ENCODE measurements at places on chromosomes 13 and 19. TPM values are rescaled to one million over a fixed set of nuclear protein-coding genes. Genes with fewer than 3 reads are reported as not detected.

Gene ZNF208
- not detected for total RNA-seq

Gene IZUMO2
- total RNA-seq, result not detected

Gene PIAS4
- total RNA-seq, result 39.8 TPM

Gene CCDC61
- 19.4 TPM for total RNA-seq

Gene VAV1
- not detected for total RNA-seq

Gene GJA3
- total RNA-seq, result 0.60 TPM

Gene FUT3
- 16.3 TPM for total RNA-seq

Gene IGFL3
- total RNA-seq, result not detected

Gene CATSPERD
- 0.41 TPM for total RNA-seq

Gene SMIM24
- 7.0 TPM for total RNA-seq

Gene ZNF600
- 12.5 TPM for total RNA-seq

Gene TEX29
- total RNA-seq, result 0.62 TPM

Gene CALR3
- not detected for total RNA-seq

Gene NDUFA13
- 396 TPM for total RNA-seq

Gene CCDC124
- total RNA-seq, result 86.0 TPM

Gene KXD1
- total RNA-seq, result 73.9 TPM

Gene VMAC
- total RNA-seq, result 7.1 TPM

Gene ZNF491
- 8.8 TPM for total RNA-seq

Gene SGCG
- total RNA-seq, result 15.1 TPM

Gene BRD4
- total RNA-seq, result 123 TPM

Gene TSKS
- not detected for total RNA-seq

Gene GPC5
- 2.8 TPM for total RNA-seq

Gene CGB1
- total RNA-seq, result not detected

Gene RNU6-9
- not detected for total RNA-seq

Gene ZNF274
- total RNA-seq, result 27.2 TPM

Gene GJB2
- 17.0 TPM for total RNA-seq

Gene GFY
- not detected for total RNA-seq

Gene ZNF576
- total RNA-seq, result 18.7 TPM

Gene COX6B2
- total RNA-seq, result 0.33 TPM

Gene GGN
- total RNA-seq, result 1.1 TPM

Gene IFNL1
- not detected for total RNA-seq

Gene NUP62
- 77.4 TPM for total RNA-seq

All from type B pancreatic cell (in vitro differentiated cells).